Vagina (tissue), 2 donors: ENCODE measurements at places on chromosomes 5 and 9. TPM values are rescaled to one million over a fixed set of nuclear protein-coding genes. Genes with fewer than 3 reads are reported as not detected.

DNA sequence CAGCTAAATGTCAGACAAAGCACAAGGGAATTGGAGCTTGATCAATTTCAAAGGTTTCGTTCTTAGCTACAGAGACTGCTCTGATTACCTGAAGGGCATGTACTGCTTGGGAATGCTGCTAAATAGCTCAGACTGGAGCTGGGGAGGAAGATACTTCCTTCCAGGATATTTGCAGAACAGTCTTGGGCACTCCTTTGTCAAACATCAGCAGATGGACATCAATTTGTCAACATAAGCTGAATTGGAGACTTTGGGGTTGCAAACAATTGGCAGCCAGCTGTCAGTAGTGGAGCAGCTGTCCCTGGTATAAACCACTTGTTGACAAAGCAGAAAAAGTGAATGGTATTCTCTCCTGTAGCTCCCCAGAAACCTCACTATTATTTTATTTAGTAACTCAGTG lies 182.0 kb downstream of the CCDC192 start:
- DNase-seq, result no peak

DNA sequence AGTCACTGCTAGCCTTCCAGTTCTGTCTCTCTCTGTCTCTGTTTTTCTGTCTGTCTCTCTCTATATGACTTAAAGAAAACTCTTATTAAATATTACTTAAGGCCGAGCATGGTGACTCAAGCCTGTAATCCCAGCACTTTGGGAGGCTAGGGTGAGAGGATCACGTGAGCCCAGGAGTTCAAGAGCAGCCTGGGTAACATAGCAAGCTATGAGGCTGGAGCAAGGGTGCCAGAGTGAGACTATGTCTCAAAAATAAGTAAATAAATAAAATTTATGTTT lies 1.7 kb upstream of the GBGT1 start:
- no peak for DNase-seq

GRCh38 chr9:123614306-123615263 lies 258.6 kb downstream of the CRB2 start:
- DNase-seq, result no peak

GRCh38 chr5:149779124-149779465 lies 49.0 kb downstream of the PPARGC1B start:
- no peak for DNase-seq

DNA sequence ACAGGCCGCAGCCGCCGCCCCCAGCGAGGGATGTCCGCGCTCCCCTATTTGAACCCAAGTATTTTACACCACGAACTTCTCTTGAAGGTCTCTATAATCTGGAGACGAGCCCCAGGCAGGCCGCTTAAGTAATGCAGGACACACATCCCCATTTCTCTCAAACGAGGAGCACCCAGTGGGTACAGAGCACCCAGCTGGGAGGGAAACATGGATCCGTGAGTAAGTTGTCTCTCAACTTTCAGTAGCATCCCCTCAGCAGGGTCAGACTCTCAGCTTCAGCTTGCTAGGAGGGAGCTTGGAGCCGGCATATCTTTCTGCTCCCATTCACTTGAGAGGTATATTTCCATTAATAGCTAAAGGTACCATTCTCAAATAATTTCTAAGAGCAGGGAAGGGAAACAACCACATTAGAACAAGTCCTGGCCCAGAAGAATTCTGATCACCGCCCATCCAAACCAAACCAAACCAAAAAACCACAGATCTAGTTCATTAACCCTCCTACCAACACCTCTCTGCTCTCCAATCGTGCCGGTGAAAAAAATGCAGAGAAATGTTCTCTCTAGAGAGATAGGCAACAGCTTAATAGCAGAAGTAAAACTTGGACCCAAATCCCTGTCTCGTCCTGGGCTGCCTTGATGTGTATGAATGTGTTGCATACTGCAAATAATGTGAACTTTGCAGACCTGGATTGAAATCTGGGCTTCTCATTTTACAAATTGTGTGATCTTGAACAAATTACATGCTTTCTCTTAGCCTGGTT lies 910 bp downstream of the TDRD7 start:
- no peak for DNase-seq

GRCh38 chr5:136042665-136043121 lies 13.9 kb downstream of the TGFBI start:
- no peak for DNase-seq

DNA sequence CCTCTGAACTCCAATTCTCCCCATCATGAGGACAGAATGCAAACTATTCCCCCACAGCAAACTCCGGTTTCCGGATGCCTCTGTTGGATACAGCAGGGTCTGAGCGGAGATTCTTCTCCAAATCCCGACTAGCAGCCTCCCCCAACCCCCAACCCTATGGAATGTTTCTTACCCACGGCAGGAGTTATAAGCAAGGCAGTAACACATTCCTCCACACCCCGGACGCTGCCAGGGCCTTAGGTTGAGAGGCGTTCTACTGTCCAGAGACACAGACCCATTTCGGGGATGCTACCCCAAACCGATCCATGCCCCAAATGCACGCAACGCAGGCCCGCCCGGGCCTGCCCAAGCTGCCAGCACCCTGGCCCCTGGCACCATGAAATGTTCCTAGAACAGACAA lies 85.6 kb upstream of the LMX1B start:
- no peak for DNase-seq

- no peak for DNase-seq
These were observed 7.4 kb downstream of the SLC12A7 start for GRCh38 chr5:1104327-1105006.

DNA sequence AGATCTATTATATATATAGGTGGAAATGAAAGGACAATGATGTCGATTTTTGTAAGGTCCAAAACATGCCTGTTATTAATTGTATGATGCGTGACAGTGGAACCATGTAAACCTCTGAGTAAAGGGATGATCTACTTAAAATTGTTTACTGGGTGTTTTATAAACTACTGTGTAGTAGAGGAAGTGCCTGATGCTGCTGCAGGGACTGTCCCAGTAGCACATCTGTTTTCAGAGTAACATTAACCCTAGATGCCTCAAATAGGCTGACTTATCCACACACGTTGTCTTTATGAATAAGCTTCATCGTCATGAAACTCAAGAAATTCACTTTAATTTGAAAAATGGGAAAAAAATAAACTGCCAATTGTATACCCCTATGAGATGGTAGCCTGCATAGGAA lies 1.7 kb downstream of the CAMK4 start:
- no peak for DNase-seq

- DNase-seq, result no peak
These were observed 141.1 kb upstream of the RAD23B start for GRCh38 chr9:107141967-107142366.

DNA sequence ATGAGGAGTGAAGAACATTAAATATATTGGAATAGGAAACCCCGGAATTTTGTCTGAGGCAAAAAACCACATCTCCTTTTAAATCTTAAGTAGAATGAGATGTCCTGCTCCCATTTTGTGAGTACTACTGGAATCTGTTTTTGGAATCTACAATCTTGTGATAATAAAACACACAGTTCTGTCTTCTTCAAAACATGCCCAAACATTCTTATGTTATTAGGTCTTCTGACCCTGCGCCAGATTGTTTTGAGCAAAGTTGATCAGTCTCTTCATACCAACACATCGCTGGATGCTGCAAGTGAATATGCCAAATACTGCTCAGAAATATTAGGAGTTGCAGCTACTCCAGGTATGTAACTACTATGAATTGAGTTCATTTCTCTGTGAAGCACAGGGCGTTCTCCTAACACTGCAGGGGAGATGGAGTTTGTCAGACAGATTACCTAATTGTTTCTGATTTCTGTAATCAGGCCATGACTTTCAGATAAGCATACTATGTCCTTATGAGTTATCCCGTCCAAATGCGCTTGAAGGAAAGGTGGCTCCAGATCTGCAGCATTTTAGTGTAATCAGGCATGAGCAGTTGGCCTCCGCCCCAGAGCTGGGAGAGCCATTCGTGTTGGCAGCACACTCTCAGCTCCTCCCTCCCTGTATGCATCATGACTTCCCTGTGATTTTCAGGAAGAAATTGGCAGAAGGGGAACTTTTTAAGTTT lies 88.0 kb downstream of the NLN start:
- DNase-seq, result no peak

DNA sequence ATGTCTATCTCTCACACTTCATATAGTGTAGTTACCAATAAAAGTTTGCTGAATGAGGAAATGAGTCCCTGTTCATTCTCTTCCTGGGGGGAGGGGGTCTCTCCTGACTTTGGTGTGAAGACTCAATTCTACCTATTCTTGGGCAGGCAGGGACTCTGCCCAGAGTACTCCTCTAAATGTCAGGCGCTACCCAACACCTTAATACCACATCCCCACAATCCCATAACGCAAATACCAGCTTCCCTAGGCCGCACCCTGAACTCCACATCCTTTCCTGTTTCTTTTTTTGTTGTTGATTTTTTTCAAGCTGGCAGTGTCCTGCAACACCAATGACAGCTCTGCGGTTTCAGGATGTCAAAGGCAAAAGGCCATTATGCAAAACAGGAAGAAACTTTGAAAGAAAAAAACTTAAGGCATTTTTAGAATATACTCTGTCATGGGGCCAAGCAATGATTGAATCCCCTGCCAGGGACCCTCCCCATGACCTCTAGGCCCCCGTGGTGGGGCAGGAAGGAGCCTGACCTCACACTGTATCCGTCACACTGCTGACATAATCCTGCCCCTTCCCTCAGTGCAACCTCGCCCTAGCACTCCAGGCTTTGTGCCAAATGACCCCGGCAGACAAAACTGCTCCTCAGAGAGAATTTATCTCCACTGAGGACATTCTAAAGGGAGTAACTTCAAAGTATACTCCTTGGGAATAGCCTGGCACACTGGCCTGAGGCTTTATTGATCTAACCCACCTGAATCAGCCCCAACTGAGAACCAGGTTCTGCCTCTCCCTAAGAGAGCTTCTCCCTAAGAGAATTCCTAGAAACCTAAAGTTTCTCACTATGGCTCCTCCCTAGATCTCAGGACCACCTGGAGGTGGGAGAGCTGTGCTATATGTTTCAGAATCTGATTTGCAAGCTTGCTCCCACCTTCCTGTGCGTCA lies 8.0 kb downstream of the B4GALT1 start:
- DNase-seq, result no peak

DNA sequence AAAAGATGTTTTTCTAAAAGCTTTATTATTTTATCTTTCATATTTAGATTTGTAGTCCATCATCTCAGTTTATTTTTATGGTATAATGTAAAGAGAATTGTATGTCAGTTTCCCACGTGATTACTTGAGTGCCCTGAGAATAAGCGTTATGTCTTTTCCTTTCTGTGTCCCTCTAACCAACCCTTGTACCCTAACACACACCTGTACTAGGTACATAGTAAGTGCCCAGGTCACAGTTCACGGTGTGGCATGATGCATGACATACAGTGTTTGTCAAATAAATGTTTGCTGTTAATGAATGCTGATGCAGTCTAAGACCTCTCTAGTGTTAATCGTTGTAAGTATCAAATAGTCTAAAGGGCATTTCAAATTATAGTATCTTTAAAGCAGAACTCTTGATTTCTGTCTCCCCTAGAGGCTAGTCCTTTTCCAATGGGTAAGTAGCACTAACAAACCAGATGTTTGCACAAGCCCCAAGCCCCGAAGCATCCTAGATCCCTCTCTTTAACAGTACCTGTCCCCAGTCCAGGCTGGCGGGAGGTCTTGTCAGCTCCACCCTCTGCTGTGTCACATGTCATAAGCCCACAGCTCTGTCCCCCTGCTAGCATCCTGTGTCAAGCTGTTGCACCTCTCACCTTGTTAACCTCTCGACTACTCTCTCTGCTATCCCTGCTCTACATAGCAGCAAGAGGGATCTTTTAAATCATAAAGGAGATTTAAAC lies 23.7 kb downstream of the NUP214 start:
- DNase-seq, result no peak

DNA sequence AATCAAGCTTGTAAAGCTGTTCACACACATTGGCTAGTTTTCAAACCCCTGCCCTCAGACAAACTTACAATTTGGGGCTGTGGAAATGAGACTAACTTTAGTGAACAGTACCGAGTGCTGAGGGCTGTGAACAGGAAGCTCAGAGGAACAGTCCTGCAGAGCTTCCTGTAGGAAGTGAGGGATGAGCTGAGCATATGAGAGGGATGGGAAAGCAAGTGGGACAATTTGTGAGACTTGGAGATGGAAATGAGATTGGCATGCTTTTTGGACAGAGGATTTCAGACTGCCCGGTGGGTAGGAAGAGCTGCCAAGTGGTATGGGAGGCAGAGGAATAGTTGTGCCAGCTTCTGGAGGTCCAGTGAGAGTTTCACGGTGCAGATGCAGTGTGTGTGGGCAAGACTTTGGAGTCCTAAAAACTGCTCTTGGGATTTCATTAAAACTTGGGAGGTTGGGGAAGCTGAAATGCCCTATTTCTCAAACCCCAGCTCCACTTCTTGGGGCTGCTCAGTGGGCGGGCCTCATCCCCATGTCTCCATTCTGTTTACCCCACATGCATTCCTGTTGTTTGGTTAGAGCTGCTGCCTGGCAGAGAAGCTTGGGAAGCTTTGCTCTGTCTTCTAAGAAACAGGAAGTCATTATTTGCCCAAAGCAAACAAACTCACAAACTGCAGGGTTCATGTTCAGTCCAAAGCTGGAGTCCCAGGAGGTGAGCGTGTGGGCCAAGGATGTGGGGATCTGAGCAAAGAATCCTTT lies 267.5 kb downstream of the ZSWIM6 start:
- DNase-seq, result no peak

- no peak for DNase-seq
These were observed 65.5 kb upstream of the SPTLC1 start for GRCh38 chr9:92180669-92181181.

- no peak for DNase-seq
These were observed 115.4 kb downstream of the ST8SIA4 start for GRCh38 chr5:100787648-100788047.

DNA sequence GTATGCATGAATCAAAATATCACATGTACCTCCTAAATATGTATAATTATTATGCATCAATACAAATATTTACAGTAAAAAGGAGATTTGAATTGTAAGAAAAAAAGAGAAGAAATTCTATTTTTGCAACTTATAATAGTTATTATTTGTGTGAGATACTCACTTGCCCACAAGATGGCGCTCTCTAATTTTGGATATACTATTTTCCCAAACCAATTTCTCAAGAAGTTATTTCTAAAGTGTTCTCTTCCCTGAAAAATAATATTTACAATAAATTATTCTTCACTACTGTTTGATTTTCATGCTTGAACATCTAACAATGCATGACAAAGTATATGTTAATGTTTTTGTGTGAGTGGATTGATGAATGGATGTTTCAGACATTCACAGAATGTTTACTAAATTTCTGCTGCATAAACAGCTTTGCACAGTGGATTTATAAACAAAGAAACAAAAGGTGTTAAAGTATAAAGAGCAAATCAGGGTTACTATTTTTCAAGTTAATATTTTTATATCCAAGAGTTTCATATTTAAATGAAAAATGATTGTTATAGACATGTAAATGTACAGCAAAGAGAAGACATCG lies 503.4 kb downstream of the PDE4D start:
- no peak for DNase-seq

- no peak for DNase-seq
These were observed 43.6 kb upstream of the PCSK1 start for GRCh38 chr5:96476654-96477053.

PCDHA1 gene
- total RNA-seq, result not detected

QRFP gene
- not detected for total RNA-seq

ZNF883 gene
- 0.98 TPM for total RNA-seq

KLHL3 gene
- total RNA-seq, result 7.4 TPM

GPR151 gene
- total RNA-seq, result not detected

DIRAS2 gene
- not detected for total RNA-seq

ANKRD20A1 gene
- 18.2 TPM for total RNA-seq

AFF4 gene
- total RNA-seq, result 79.1 TPM

SLC45A2 gene
- not detected for total RNA-seq

GMCL2 gene
- total RNA-seq, result not detected

GRXCR2 gene
- total RNA-seq, result not detected

IRX1 gene
- not detected for total RNA-seq

ADAM19 gene
- total RNA-seq, result 4.9 TPM

SLC6A3 gene
- total RNA-seq, result 0.49 TPM

HTR1A gene
- not detected for total RNA-seq
